ENCODE measurements at places on chromosomes 6 and 20.

DNA sequence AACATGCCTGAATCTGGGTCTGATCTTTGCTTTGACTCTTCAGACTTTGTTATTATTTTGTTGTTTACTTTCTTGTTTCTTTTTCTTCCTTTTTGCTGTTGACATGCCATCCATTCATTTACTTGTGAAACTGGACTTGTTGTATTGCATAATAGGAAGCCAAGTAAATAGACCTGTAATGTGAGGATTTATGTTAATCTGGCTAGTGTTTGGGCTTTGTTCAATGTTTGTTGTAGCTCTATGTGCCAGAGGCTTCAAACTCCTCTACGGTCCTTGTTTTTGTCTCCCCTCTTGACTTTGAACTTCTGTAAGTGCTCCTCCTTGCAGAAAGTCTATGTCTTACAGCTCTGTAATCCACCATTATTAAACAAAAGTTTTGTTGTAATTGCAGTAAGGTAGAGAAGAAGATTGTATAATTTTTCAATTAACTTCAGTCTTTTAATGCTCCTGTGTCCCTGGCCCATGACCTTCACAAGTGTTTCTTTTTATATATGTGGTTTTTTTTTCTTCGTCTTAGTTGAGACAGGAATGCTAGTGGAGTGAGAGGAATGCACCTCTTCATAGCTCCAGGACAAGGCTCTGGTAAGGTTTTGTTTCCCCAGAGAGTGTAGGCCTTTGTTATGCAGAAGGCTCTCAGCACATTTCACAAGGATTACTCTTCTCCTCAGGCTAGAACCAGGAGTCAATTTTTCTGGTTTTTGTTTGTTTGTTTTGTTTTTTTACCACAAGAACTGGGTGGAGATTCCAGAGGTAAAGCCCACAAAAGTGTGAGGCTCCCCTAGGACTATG lies 1061.8 kb upstream of the CITED2 start:
- no peak for DNase-seq

- peak; percentile 47 for DNase-seq
Observed at GRCh38 chr20:62925420-62926228, 681 bp downstream of the DIDO1 start.

DNA sequence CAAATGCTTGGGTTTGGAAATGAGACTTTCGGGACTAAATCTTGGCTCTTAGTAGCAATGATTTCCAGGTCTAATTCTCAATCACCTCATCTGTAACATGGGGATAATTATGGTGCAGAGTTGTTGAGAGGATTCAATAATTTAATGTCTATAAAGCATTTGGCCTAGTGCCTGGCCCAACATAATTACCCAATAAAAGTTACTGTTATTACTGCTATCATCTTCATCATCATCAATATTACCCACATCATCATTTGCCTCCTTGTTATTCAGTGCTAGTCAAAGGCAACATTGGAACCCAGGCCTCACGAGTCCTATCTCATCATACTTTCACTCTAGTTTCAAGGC lies 34.5 kb upstream of the RSPO3 start:
- DNase-seq: no peak

GRCh38 chr6:123042401-123042800 lies 46.4 kb downstream of the CLVS2 start:
- DNase-seq: no peak

DNA sequence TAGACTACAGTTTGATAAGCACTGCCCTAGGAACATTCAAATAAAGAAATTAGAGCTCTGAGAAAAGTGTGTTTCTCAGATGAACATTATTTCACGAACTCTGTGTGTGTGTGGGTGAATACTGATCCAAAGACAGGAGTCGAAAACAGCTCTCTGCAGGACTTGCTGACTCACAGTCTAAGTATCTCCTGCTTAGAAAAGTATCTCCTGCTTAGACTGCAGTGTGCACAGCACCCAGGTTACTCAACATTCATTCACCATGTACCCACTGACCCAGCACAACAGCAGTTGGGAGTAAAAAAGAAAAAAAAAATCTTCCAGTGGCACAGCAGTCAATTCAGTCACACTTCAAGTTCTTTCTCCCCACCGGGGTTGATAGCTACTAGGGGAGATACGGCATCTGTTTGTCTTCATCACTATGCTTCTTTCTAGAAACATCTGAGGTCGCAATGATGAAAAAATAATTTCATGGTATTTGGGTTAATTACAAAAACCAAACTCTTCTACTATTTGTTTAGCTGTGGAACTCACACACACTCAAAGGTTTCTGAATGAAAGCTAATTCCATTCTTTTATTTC lies 48.0 kb downstream of the GCLC start:
- DNase-seq: no peak

DNA sequence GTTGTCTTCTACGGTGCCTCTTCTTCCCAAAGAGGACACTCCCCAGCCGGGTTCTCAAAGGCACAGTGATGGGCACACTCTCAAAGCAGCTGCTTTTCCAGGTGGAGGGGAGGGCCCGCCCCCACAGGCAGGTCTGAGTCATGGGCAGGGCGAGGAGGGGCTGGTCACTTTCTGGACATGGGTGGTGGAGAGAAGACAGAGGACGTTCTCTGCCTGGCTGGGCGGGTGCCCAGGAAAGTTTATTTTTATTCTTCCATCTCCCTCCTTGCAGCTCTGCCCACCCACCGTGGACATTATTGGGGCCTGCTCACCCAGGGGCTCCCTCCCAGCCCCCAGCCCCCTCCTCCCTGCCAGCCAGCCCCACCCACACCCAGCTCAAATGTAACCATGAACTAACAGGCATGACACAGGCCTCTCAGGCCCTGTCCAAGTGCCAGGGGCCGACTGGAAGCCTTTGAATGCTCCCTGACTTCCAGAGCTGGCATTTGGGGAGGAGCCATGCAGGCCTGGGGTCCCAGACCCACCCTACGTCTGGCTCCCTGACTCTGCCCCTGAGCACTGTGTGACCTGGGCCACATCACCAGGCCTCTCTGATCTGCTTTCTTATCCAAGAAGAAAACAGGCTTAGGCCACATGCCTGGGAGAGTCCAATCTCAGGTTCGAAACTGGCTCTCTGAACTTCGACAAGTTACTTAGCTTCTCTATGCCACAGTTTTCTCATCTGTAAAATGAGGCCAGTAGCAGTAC lies 8.0 kb downstream of the TGM2 start:
- DNase-seq: no peak

GRCh38 chr6:1856381-1856780 lies 246.7 kb downstream of the FOXC1 start:
- DNase-seq: no peak

DNA sequence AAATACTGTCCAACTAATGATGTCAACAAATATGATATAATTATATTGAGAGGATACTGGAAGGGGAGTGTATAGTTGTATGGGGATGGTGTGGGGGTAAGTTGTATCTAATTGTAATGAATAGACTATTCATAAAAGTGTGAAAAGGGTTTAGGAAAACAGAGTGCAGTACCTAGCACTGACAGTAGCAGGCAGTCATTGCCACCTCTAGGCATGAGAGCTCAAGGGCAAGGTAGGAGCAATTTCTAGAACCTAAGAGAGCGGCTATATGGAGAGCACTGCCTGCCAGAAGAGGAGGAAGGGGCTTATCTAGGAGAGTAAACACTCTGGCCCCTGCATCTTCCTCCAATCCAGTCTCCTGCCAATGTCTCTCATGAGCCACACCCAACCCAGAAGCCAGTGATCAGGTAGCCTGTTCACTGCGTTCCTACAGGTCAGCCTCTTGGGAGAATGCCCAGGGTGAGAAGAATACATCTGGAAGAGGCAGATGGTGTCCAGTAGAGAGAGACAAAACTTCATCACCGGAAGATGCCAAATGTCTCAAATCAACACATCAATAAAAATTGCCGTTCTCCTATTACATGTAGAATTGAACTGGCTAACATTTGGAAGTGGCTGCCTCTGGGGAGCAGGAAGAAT lies 200.0 kb downstream of the LY86 start:
- DNase-seq: no peak

- DNase-seq: peak; percentile 27
Observed at GRCh38 chr6:79713701-79714322, 82.7 kb downstream of the SH3BGRL2 start.

GRCh38 chr6:8904754-8905153 lies 469.4 kb upstream of the SLC35B3 start:
- no peak for DNase-seq

DNA sequence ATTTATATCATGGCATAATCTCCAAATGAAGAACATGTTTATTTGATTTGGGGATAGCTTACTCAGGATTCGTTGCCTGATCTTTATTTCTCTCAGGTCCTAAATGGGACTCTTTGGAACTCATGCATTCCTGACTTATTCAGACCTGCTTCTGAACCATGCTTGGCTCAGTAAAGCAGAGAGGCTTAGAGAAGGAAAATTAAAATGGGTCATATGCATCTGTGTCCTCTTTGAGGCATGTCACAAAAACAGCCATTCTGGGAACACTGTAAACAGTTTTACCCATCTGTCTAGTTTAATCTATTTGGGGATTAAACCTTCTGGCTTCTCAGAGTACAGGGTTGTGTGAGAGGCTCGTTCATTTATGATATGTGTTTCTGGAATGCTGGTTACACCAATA lies 1017.3 kb downstream of the KIF16B start:
- no peak for DNase-seq

DNA sequence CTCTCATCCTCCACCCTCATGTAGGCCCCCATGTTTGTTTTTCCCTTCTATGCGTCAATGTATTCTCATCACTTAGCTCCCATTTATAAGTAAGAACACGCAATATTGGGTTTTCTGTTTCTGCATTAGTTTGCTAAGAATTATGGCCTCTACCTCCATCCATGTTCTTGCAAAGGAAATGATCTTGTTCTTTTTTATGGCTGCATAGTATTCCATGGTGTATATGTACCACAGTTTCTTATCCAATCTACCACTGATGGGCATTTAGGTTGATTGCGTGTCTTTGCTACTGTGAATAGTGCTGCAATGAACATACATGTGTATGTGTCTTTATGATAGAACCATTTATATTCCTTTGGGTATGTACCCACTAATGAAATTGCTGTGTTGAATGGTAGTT lies 200.0 kb downstream of the ADGRG6 start:
- no peak for DNase-seq

DNA sequence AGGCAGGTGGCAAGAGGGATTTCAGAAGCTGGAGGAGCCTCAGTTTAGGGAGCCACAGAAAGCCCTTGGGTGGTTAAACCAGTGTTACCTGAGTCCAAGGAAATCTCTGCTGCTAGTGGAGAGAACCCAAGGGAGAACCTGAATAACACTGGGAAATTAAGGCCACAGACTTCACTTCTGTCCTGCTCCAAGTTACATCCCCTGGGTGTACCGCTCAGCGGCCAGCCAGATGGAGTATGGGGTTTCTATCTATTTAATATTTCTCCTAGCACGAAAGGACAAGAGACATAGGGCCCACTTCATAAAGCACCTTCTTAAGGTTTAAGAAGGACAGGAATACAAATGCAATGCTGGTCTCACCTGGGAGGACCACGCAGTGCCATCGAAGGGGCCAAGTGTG lies 5.8 kb upstream of the CNKSR3 start:
- DNase-seq: no peak

GRCh38 chr6:138231381-138231886 lies 13.1 kb upstream of the PBOV1 start:
- no peak for DNase-seq

- no peak for DNase-seq
Observed at GRCh38 chr20:64082126-64082731, 2.0 kb downstream of the LKAAEAR1 start.

DNA sequence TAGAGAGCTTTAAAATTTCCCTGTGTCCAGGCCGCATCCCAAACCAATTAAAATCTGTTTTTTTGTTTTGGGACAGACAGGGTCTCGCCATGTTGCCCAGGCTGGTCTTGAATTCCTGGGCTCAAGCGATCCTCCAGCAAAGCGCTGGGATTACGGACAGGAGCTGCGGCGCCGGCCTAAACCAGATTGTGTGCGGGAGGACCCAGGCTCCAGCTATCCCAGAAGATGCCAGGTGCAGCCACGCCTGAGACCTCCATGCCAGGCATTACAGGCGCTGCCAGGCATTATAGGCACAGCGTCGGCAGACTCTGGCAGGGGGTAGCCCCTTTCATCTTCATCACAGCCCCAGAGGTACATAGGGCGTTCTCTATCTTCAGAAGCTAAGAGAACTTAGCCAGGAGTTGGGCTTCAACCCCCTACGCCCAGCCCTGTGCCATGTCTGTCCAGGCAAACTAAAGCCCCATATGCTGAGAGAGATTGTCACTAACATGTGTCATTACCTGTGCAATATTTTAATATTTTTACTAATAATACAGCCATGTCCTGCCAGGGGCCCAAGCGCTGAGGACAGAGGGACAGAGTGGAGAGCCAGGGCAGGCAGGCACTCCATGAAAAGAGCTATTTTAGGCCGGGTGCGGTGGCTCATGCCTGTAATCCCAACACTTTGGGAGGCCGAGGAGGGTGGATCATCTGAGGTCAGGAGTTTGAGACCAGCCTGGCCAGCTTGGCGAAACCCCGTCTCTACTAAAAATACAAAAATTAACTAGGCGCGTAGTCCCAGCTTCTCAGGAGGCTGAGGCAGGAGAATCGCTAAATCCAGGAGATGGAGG lies 9.8 kb upstream of the GRM4 start:
- DNase-seq: no peak

- DNase-seq: no peak
Observed at GRCh38 chr6:105536961-105537360, 134.1 kb upstream of the PREP start.

GRCh38 chr6:82989736-82990290 lies 75.8 kb downstream of the UBE3D start:
- no peak for DNase-seq

DNA sequence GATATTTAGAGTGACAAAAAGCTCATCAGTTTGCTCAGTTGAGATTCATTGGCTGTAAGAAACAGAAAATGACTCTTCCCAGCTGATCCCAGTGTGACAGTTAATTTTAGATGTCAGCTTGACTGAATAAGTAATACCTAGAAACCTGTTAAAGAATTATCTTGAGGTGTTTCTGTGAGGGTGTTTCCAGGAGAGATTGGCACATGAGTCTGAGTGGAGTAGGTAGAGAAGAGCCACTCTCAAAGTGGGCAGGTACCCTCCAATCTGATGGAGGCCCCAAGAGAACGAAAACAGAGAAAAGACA lies 200.8 kb upstream of the BTBD3 start:
- no peak for DNase-seq

DNA sequence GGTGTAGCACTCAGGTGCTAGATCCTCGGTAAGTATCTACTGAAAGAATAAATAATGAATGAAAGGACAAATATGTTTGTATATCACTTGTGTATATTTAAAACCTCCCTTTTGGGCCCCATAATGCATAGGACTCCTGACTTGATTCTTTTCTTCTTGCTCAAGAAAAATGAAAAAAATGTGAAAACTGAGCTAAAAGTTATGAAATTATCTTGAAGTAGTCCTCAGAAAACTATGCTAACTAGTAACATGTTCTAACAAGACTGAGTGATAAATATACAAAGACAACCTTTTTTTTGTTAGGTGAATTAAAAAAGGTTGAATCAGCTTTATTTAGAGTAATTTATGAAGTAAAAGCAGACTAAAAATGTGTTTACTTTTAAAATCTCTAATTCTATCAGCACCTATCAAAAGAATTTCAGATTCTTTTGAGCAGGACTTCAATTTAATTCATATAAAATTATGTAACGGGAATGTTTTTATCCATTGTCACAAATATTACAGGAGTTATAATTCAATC lies 247.8 kb upstream of the JAG1 start:
- DNase-seq: no peak

GRCh38 chr6:165486183-165487137 lies 176.6 kb downstream of the PDE10A start:
- DNase-seq: no peak

All from CD4-positive, alpha-beta memory T cell (primary cell).